ENCODE measurements at places on chromosomes 5 and 9. TPM values are rescaled to one million over a fixed set of nuclear protein-coding genes. Genes with fewer than 3 reads are reported as not detected.

GRCh38 chr9:34701023-34701768 lies 8.7 kb downstream of the CCL21 start:
- peak overlapping the region; percentile 42 for H3K4me3 ChIP-seq
- H3K27me3 ChIP-seq: peaks cover 24% of the 10 kb centered on the region
- no peaks in the 10 kb centered on the region for H3K36me3 ChIP-seq
- H3K4me1 ChIP-seq: peaks cover 8% of the 10 kb centered on the region
- DNase-seq: peak; percentile 70

GRCh38 chr9:133711428-133712220 lies 26.5 kb downstream of the SARDH start:
- peaks cover 28% of the 10 kb centered on the region for H3K4me1 ChIP-seq
- no peaks in the 10 kb centered on the region for H3K36me3 ChIP-seq
- peak; percentile 12 for DNase-seq
- H3K27me3 ChIP-seq: peaks cover 20% of the 10 kb centered on the region
- H3K4me3 ChIP-seq: no peak overlapping the region

GRCh38 chr5:133122711-133123110 lies 70.9 kb downstream of the HSPA4 start:
- H3K36me3 ChIP-seq: no peaks in the 10 kb centered on the region
- H3K4me1 ChIP-seq: no peaks in the 10 kb centered on the region
- peaks cover 3% of the 10 kb centered on the region for H3K27me3 ChIP-seq
- H3K4me3 ChIP-seq: no peak overlapping the region
- H3K27ac ChIP-seq: no peak overlapping the region

RETREG1 gene
- 3.3 TPM for total RNA-seq

- H3K36me3 ChIP-seq: no peaks in the 10 kb centered on the region
- DNase-seq: no peak
- no peak overlapping the region for H3K4me3 ChIP-seq
These were observed 48.6 kb upstream of the SH3PXD2B start for GRCh38 chr5:172502969-172503368.

DNA sequence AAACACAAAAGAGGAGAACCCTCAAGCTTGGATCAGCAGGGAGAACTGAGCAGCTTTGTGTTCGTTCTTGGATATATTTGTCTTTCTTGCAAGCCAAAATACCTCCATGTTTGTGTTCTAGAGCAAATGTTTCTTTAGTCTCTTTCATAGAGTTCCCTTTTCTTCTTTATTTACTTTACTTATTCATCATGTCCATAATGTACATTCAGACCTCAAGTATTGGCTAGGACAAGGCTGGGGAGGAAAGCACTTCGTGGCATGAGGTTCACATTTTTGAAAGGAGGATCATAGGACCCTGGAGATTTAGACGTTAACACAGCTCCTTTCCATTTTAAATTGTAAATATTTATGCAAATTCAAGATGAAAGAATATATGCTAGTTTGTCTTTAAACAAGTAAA lies 590.2 kb upstream of the MEF2C start:
- peaks cover 8% of the 10 kb centered on the region for H3K4me1 ChIP-seq
- DNase-seq: no peak
- no peak overlapping the region for H3K4me3 ChIP-seq
- no peaks in the 10 kb centered on the region for H3K36me3 ChIP-seq
- H3K27ac ChIP-seq: no peak overlapping the region

PTRH1 gene
- 13.8 TPM for total RNA-seq

DNA sequence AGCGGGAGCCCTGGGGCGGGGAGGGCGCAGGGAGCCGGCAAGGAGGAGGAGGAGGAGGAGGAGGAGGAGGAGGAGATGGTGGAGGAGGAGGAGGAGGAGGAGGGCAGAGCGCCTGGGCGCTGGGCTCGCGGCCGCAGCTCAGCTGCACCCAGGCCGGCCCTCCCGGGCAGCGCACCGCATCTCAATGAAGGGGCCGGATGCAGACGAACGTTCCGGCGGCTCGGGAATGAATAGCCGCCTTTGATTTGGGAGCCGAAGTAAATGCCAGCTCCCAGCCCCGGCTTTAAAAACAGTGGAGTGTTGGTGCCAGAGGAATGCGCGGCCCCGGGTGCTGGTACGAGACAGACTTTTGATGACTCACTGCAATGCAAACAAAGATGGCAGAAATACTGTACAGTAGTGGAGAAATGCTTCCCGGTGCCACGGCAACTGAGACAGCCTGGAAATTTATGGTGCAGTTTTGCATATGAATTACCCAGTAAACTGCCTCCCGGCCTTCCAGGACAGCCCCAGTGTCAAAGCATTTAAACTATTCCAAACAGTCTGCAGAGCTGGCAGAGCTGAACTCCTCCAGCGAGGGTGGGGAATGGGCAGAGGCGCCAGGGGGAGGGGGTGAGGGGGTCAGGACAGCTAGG lies 43.1 kb downstream of the NACC2 start:
- H3K4me3 ChIP-seq: peak overlapping the region; percentile 35
- no peak overlapping the region for H3K27ac ChIP-seq
- DNase-seq: no peak
- H3K27me3 ChIP-seq: peaks cover 8% of the 10 kb centered on the region

DNA sequence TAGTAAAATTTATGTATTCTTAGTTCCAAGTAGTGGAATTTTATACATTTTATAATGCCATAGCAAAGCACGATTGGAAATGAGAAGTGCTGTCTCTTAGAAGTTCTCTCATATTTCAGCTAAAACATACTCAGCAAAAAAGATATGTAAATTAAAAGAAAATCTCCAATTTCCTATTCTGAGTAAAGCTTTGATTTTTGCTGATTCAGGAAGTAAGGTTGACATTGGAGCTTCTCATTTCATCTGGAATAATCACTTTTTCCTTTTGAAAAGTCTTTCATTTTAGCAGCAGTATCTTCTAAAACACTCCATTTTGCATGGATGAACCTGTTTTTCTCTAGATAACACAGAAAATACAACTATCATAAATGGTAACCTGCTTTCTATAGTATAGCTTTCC lies 121.0 kb downstream of the ZCCHC7 start:
- H3K27ac ChIP-seq: no peak overlapping the region
- peaks cover 23% of the 10 kb centered on the region for H3K36me3 ChIP-seq
- DNase-seq: no peak
- peaks cover 69% of the 10 kb centered on the region for H3K4me1 ChIP-seq

Data from activated B cell treated with CpG ODN at 0.5 μM for 24 hours (primary cell).